ENCODE measurements at places on chromosomes 2 and 18.

- peak; percentile 46 for DNase-seq
Observed at GRCh38 chr2:190791347-190791975, 89.2 kb upstream of the GLS start.

- no peak for DNase-seq
Observed at GRCh38 chr2:29108225-29108624, 7.0 kb upstream of the CLIP4 start.

GRCh38 chr2:30326497-30326896 is 95.2 kb downstream of the LBH start:
- DNase-seq, result no peak

- no peak for DNase-seq
Observed at GRCh38 chr18:57311472-57311871, 40.9 kb upstream of the ST8SIA3 start.

GRCh38 chr2:158741625-158742024 is 53.5 kb upstream of the DAPL1 start:
- no peak for DNase-seq

DNA sequence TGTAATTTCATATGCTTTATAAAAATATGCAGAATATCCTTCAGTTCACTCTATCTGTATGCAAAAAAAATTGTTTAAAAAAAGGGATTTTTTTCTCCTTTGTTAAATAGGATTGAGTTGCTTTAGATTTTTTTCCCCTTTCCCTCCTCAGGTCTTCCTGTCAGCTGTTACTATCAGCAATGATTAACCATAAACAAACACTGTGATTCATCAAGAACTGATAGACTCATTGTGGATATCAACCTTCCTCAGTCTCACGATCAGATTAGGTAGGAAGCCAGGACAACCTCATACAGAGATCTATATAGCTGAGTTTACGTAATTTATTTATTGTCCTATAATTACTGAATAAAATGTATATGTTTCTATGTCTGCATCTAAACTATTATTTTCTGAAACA is 2136.2 kb upstream of the CELF4 start:
- no peak for DNase-seq

GRCh38 chr2:203808046-203808750 is 59.4 kb upstream of the CTLA4 start:
- DNase-seq, result no peak

- no peak for DNase-seq
Observed at GRCh38 chr2:230968921-230969658, 26.8 kb upstream of the SPATA3 start.

DNA sequence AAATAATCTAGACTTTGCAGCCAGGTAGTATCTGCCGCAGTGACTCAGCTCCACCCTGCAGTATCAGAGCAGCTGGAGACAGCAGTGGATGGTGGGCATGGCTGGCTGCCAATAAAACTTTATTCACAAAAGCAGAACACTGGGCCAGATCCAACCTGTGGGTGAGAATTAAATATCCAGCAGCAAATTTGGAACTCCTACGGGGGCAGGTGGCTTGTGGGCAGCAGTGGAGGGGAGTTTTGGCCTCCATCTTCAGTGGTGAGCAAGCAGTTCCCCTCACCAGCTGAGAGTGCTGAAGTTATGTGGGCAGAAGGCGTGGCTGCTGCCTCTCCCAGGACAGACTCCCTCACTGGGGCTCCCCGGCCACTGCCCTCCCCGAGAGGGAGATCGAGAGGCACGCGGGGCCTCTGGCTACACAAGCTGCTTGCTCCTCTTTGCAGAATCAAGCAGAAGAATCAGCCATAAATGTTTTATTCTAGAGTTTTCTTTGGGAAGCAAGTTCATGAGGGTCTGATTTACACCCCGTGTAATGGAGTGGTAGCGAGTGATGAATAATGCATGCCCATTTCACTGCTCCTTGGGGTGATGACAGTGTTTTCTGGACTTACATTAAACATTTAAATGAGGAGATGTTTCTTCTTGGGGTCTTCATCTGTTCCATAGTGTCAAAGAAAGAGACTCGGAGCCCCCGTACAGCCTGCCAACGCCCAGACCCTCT is 204.3 kb downstream of the SEPTIN10 start:
- DNase-seq, result no peak

GRCh38 chr2:196365145-196365544 is 193.8 kb upstream of the STK17B start:
- DNase-seq, result no peak

DNA sequence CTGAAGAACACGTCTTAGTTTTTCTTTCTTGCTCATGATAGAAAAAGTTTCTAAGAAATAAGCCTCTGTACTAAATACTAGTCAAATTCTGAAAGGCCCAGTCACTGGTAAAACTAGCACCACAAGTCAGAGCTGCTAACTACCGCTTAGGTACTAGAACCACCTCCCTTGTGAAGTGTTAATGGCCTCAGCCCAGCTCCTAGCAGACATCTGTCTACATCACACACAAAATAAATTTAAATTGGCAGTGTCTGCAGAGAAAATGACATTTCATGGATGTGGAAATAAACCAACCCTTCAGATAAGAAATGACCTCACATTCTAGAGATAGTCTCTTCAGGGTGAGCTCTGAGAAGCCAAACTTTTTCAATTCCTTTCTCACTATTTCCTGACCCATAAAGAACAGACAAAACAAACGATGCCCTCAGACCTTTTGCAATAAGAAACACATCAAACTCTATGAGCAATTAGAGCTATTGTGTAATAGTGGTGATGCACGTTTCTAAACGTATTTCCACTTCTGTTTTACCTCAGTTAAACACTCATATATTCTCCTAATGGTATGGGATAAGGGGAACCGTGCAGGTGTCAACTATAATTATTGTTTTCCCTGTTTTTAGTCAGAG is 70.3 kb upstream of the DSG1 start:
- DNase-seq, result no peak

GRCh38 chr2:75166491-75166890 is 32.8 kb downstream of the TACR1 start:
- no peak for DNase-seq

GRCh38 chr18:63844254-63844653 is 43.3 kb upstream of the SERPINB2 start:
- DNase-seq, result no peak

- DNase-seq, result no peak
Observed at GRCh38 chr2:150417278-150417677, 70.2 kb downstream of the RND3 start.

GRCh38 chr2:47655563-47655880 is 127.4 kb upstream of the MSH6 start:
- no peak for DNase-seq

DNA sequence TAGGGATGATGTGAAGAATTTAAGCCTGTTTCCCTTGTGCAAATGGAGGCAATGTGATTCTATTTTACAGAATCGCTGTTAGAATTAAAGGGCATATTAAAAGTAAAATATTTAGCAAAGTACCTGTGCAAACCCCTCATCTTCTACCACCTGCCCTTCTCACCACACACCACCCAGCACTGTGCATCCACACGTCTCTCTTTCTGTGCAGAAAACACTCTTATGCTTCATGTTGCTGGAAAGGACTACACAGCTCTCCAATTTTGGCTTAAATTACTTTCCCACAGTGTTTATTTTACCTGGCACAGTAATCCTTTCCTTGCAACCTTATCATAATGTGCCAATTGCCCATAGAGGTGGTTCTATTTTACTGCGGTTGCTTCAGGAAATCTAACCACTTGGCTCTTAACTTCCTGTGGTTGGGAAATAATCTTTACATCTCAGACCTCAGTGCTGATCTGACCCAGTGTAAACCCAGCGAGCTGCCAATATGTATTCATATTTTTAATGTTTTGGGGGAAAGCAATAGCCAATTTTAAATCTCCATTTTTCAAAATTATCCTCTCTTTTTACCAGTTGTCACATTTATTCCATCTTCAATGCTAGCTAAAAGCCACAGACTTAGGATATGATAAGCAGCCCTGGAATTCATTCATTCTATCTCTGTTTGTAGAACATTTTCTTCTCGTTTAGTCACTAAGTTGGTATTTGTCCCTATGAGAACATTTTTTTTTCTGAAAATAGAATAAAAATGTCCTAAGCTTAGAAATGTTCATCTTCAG is 250.9 kb downstream of the DSEL start:
- DNase-seq, result no peak

DNA sequence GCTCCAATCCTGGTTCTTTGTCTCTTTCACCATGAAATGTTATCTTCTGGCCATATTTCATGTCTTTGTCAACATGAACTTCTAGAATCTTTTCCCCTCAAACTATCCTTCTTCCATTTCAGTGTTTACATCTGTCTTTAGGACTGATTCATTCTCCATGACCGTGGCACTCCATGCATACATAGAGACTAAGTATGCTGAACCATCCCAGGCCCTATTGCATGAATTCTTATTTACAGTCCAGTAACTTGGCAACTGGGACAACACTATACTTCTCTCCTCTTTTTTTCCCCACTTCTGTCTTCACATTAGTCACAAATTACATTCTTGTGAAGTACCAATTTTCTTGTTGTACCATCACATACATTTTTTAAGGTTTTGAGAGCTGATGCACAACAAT is 109.8 kb upstream of the GALNT13 start:
- no peak for DNase-seq

GRCh38 chr2:42659609-42660008 is 91.2 kb downstream of the MTA3 start:
- DNase-seq, result no peak

All from activated CD8-positive, alpha-beta memory T cell treated with anti-CD3 and anti-CD28 coated beads, Interleukin-2, amount 50 U/mL, for 4 hours (primary cell).